ENCODE measurements at places on chromosomes 13 and 19.

DNA sequence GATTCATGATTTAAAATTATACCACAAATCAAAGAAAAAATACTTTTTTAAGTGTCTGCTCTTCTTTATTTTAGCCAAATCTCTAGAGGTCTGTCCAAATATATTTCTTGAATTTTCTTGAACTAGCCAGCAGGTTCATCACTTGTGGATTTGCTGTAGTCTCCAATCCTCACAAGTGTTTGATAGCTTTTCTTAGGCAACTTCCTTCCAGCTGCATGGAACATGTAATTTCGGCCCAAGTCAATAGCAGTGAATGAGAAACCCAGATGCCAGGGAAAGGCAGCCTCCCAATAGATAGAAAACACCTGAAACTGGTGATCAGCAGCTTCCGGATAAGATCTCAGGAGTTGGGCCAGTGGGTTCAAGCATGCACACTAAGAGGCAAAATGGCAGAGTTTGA is 15.6 kb upstream of the RNASEH2B start:
- no peak for DNase-seq

DNA sequence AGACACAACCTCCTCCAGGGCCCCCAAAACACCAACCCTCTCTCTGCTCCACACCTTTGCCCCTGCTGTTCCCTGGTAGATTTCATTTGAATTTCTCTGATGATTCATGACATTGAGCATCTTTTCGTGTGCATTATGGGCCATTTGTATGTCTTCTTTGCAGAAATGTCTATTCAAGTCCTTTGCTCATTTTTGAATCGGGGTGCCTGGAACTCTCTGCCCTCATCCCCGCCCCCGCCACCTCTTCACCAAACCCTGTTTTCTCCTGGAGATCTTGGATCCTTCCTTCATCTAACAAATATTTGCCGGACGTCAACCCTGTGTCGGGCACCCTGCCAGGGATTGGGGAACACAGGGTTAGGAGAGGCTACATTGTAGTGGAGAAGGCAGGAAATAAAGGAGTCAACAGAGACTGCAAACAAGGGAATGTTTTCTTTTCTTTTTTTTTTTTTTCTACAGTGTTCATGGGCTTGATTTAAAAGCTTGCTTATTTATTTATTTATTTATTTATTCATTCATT is 25.5 kb upstream of the SLC1A5 start:
- DNase-seq: no peak

- no peak for DNase-seq
These were observed 60.9 kb upstream of the ATP12A start for GRCh38 chr13:24619282-24619681.

- DNase-seq: no peak
These were observed 14.1 kb upstream of the AMER2 start for GRCh38 chr13:25186187-25186586.

DNA sequence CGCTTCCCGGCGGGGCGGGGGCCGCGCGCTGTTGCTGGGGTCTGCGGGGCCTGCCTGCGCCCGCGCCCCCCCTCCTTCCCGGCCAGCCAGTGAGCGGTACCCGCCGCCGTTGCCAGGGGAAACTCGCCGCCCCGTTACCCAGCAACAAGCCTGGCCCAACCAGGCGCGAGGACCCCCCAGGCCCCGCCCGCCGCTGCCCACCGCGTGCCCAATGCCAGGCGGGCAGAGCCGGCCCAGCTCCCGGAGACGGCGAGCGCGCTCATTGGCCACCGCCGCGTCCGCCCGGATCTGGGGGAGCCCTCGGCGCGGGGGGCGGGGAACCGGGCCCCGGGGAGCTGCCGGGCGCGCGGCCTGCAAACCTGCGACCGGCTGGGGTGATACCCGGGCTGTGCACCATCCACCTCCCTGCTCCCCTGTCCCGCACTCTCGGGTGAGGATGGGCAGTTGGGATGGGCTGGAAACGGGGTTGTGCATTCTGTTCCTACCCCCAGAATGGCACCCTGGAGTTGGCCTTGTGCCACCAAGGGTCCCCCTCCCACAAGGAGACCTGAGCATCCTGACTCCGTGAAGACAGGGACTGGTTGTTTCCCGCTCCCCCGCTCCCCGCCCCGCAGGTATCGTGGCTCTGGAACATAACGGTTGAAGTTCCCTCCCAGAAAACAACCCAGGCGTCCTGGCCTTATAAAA is 8.8 kb upstream of the BBC3 start:
- peak; percentile 52 for DNase-seq

GRCh38 chr13:94063096-94063495 is 416.4 kb downstream of the DCT start:
- DNase-seq: no peak

DNA sequence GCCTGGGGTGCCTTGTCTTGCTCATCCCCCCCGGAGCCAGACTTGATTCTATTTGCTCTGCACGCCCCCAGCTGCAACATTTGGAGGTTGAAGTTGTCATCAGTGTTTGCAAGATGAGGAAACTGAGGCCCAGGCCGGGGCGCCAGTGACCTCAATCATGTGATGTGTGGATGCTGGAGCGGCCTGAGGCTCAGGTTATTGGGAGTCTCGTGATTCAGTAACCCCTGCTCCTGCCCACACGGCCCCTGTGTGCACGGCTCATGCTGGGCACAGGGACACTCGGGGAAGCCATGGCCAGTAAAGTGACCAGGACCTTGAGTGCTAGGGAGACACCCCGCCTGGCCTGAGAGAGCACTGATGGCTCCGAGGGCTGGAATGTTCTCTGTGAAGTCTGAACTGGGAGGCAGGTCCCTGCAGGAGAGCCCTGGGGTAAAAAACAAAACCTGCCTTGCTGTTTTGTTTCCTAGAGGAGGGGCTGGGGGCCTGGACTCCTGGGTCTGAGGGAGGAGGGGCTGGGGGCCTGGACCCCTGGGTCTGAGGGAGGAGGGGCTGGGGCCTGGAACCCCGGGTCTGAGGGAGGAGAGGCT is 1.9 kb downstream of the FGF21 start:
- no peak for DNase-seq

- DNase-seq: no peak
These were observed 62.7 kb downstream of the SLC7A1 start for GRCh38 chr13:29532821-29533220.

GRCh38 chr13:110233181-110233950 is 73.6 kb downstream of the COL4A1 start:
- no peak for DNase-seq

DNA sequence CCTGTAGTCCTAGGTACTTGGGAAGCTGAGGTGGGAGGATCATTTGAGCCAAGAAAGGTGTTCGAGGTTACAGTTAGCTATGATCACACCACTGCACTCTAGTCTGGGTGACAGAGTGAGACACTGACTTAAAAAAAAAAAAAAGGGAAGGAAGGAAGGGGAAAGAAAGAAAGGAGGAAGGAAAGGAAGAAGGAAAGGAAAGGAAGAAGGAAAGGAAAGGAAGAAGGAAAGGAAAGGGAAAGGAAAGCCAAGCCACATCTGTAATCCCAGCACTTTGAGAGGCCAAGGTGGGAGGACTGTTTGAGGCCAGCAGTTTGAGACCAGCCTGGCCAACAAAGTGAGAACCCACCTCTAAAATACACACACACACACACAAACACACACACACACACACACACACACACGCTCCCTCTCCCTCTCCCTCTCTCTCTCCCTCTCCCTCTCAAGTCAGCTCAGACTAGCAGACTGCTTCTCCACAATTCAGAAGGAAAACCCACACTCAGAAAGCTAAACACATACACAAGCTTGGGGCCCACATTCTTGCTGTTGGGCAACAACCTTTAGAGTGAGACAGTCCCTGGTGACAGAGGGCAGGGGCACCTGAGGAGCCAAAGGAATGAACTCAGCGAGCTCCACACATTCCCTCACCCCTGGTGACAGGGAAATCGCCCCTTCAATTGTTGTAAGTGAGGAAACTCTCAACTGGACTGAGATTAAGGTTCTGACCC is 2.7 kb downstream of the ZNF709 start:
- DNase-seq: no peak

DNA sequence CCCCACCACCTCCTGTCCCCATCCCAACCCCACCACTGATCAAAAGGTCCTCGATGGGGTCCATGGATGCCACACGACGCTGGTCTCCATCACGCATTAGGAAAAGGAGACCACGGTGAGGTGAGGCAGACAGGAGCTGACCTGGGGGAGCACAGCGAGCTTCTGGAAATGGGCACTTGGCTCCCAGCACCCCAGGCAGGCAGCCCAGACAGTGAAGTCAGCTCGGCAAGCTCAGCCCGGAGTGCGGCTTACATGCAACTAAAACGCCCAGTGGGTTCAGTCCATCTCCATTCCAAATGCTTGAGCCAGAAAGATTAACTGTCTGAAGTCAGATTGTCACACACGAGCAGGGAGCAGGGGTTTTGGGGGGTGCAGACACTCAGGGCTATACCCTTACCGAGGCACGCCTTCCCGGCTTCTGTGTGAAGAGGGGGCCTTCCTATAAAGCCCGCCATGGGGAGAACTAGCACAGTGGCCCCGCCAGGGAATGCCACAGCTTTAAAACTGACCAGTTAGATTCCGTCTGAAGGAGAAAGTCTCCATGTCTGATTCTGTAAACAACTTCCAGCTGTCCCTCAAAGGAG is 79.4 kb downstream of the SPACA7 start:
- DNase-seq: no peak

GRCh38 chr13:21884299-21884909 is 213.5 kb downstream of the FGF9 start:
- no peak for DNase-seq

DNA sequence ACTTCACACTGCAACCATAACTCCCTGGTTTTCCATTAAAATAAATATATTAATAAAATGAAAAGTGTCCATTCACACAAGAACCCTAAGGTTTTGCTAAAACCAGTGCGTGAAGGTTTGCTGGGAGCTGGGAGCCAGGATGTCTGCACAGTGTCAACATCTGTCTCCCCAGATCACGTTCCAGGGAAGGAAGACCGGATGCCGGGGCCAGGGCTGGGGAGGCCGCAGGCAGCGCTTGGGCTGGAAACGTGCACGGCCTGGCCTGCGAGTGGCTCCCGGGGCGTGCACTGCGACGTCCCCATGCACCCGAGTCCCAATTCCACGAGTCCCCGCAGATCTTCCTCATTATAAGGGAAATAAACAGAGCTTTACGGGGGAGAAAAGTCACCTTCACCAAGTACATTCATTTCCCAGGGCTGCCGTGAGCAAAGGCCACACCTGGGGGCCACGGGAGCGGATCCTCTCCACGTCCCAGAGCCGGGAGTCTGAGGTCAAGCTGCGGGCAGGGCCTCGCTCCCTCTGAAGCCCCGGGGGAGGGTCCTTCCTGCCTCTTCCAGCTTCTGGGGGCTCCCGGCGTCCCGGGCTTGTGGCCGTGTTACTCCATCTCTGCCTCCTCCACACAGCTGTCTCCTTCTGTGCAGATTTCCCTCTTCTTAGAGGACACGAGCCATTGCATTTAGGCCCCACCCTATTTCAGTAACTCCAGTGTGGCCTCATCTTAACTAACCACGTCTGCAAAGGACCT is 12.8 kb downstream of the SHC2 start:
- no peak for DNase-seq

DNA sequence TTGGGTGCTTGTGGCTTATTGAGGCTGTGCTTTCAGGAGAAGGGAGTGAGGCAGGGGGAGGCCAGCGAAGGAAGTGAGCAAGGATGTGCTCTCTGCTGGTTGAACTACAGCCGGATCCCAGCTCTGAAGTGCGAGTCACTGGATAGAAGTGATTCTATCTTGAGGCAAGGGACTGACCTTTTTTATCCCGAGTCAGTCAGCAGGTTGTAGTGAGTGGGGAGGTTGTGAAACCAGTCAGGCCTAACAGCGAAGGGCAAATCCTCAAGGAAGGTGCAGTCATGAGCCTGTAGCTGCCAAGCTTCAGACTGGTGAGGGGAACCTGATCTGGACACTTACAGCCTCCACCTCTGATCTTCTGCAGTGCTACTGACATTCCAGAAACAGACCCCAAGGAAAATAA is 18.6 kb downstream of the SCEL start:
- no peak for DNase-seq

- DNase-seq: no peak
These were observed 21.1 kb downstream of the ARL11 start for GRCh38 chr13:49649244-49649962.

DNA sequence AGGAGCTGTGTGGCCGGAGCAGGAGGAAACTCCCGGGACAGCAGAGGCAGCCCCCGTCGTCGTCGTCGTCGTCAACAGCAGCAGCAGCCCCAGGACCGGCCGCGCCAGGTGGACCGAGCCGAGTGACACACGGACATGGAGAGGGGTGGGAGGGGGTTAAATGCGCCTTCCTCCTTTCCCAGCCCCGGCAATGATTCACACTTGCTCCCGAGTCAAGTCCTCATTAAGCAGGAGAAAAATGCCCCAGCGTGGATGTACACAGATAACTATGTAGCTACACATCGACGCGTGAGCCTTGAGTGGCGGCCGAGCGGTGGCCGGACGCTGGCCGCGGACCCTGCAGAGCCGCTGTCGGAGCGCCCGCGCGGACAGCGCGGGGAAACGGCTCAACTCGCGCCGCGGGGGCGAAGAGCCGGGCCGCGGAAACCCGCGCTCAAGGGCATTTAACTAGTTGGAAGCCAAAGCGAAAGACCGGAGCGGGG is 645 bp downstream of the UBL3 start:
- DNase-seq: no peak

GRCh38 chr19:54532528-54532927 is 29.9 kb downstream of the LAIR2 start:
- no peak for DNase-seq

DNA sequence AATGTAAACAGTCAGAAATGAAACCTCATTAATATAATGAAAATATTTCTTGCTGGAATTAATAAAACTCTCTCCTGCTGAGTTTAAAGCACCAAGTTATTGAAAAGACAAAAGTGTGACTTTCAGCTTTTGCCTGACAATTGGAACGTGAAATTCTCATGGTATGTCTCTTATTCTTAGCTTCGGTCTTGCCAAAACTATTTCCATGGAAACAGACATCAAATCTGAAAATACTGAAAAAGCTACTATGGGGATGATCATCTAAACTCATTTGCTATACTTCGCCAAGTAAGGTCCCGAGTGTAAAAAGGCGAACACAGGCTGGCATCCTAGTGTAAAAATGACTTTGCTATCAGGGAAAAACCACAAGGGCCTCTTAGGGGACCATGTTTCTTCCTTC is 22.8 kb downstream of the HTR2A start:
- DNase-seq: no peak

DNA sequence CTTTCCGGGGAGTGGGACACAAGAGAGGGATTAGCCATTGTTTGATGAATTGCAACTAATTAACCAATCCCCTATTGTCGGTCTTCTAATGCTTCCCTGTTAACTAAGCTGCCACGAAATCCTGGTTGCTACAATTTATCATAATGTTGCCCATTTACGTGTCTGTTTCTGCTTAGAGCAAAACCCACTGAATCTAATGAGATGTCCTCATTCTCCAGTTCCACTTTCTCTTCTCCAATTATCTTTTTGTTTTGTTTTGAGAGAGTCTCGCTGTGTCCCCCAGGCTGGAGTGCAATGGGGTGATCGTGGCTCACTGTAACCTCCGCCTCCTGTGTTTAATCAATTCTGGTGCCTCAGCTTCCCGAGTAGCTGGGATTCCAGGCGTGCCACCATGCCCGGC is 5.2 kb upstream of the DPP9 start:
- DNase-seq: no peak

GRCh38 chr19:4547303-4548237 is 7.7 kb upstream of the LRG1 start:
- no peak for DNase-seq

- no peak for DNase-seq
These were observed 10.5 kb downstream of the CDADC1 start for GRCh38 chr13:49258089-49258796.

Data from activated T-helper 1 cell treated with anti-CD3 and anti-CD28 coated beads, Interleukin-12 subunit alpha, Interleukin-12 subunit beta, Interleukin-2, Interleukin-4 antibody, amounts not matched to agents 30 ng/mL and 10 ng/mL and 1 ng/mL, durations not matched to agents 14 hours and 24 hours and 36 hours (primary cell).